ENCODE measurements at places on chromosomes 7 and 10.

DNA sequence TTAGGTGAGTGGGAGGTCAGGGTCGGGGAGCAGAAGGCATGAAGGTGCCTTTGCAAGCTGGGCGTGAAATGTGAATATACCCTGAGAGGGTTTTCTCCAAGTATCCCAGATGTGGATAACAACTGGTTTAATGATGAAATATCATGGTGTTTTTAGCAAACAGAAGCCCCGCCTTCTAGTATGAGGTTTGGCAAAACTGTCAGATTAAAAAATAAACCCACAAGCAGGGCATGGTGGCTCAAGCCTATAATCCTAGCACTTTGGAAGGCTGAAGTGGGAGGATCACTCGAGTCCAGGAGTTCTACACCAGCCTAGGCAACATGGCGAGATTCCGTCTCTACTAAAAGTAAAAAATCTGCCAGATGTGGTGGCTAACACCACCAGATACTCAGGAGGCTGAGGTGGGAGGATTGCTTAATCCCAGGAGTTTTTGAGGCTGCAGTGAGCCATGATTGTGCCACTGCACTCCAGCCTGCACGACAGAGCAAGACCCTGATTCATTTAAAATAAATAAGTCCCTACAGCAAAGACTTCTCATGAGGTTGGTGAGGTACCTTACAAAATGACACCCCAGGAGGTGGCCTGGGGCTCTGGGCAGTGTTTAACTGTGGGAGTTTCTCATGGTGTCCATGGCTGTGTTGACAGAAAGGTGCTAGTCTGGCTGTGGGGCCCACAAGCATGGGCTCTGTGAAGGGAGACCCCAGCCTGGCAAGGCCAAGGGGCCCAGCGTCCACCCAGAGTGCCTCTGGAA is 6.7 kb upstream of the PWWP2B start:
- DNase-seq: no peak

DNA sequence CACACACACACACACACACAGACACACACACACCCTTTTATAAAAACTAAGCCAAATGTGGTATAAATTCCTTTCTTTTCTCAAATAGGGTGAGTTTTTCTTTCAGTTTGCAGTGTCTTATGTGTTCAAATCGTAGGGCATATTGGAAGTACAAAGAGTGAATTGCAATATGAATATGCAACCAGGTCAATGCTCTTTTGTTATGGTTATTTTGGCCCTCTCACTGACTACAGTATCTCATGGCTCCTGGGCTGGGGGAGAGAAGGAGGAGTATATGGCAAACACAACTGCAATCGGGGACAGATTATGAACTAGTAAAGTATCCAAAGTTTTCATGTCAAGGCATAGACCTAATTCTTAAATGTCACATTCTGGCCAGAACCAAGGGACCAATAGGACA is 301.9 kb downstream of the PLXDC2 start:
- no peak for DNase-seq

GRCh38 chr10:102412293-102412692 is 6.3 kb downstream of the PSD start:
- DNase-seq: no peak

GRCh38 chr10:76185471-76186301 is 754.3 kb downstream of the LRMDA start:
- DNase-seq: no peak

GRCh38 chr7:92732316-92733036 is 103.9 kb downstream of the CDK6 start:
- no peak for DNase-seq

- no peak for DNase-seq
Measured at GRCh38 chr7:1539181-1539881, 8.8 kb downstream of the MAFK start.

GRCh38 chr7:86788948-86789347 is 145.2 kb downstream of the GRM3 start:
- no peak for DNase-seq

- DNase-seq: no peak
Measured at GRCh38 chr7:112047421-112047820, 158.8 kb downstream of the DOCK4 start.

DNA sequence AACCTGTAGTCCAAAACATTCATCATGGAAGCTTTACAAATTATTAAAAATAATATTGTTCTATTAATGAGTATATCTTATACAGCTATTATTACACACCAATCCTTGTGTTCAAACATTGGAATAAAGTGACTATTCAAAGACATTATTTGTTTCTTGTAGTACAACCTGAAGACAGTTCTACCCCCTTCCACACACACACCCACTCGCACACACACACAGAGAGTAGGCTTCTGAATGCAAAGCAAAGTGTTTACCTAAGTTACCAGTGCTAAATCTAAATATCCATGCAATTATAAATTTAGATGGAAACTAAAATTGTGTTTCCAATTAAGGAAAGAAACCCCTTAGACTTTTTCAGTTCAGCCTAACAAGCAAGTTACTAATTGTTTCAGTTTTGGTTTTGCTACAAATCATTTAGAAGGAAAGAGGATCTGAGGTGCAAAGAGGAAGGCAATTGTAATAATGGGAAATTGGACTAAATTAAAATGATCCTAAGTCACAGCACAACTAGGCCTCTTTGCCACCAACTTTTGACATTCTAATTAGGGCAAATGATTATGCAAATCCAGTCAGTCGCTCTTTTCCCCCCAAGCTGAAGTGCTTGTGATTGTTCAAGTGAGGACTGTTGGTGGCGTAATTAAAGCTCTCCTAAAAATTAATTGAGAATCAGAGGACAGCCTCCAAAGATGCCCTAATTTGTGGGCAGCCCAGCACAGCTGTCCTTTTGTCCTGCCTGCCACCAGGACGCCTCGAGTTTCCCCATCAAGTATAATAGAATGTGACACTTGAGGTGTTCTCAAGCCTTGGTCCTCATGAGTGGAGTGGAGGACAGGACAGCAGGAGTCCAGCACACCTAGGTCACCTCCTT is 19.9 kb upstream of the ATOH7 start:
- DNase-seq: no peak

GRCh38 chr7:98242934-98243333 is 9.1 kb downstream of the TECPR1 start:
- no peak for DNase-seq
